Stimulated activated naive CD4-positive, alpha-beta T cell treated with Interleukin-2 at 50 U/mL for 16 hours (primary cell): ENCODE measurements at places on chromosomes 3 and 15.

DNA sequence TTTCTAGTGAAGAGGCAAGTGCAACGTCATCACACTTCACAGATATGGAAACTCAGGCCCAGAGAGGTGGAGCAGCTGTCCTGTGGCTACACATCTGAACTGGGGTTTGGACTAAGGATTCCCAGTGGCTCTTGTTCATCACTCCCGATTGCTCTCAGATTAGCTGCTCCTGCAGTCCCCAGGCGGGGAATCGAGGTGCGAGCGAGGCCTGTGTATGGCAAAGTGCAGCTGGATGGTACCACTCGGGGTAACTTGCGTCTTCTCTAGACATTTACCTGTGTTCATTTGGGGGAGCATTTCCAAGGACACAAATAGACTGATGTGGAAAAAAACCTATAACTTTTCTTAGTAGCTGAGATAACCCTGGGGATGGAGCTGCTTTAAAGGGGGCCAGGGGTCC lies 45.9 kb upstream of the TRPM1 start:
- DNase-seq: no peak

DNA sequence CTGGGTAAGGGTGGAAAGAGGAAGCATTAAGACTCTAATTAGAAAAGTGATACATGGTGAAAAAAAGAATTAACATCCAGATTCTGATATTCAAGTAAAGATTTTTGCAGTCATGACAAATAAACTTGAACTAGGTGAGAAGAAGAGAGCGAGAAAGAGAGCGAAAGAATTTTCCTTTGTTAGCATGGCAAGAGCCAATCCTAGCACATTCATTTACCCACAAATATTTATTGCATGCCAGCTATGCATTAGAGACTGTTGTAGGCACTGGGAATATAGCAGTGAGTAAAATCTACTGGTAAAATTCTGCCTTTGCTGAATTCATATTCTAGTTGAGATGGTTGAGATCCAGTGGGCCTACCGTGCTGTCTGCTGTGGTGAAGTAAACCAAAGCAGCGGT lies 177.9 kb upstream of the DPH6 start:
- no peak for DNase-seq

GRCh38 chr3:152272771-152273242 lies 4.1 kb downstream of the MBNL1 start:
- peak; percentile 31 for DNase-seq

DNA sequence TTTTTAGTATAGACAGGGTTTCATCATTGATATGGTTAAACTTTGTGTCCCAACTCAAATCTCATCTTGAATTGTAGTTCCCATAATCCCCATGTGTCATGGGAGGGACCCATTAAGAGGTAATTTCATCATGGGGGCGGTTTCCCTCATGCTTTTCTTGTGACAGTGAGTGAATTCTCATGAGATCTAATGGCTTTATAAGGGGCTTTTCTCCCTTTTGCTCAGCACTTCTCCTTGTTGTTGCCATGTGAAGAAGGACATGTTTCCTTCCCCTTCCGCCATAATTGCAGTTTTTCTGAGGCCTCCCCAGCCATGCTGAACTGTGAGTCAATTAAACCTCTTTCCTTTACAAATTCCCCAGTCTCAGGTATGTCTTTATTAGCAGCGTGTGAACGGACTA lies 20.2 kb upstream of the ZNF710 start:
- DNase-seq: no peak

GRCh38 chr3:20576228-20576627 lies 390.2 kb upstream of the SGO1 start:
- no peak for DNase-seq

- DNase-seq: no peak
Measured at GRCh38 chr3:31957106-31957505, 24.0 kb downstream of the OSBPL10 start.

- DNase-seq: no peak
Measured at GRCh38 chr15:98390946-98391530, 257.3 kb upstream of the IGF1R start.

- no peak for DNase-seq
Measured at GRCh38 chr3:184757022-184757651, 45.3 kb upstream of the MAGEF1 start.

GRCh38 chr15:75069301-75069925 lies 46.0 kb downstream of the PPCDC start:
- DNase-seq: no peak

DNA sequence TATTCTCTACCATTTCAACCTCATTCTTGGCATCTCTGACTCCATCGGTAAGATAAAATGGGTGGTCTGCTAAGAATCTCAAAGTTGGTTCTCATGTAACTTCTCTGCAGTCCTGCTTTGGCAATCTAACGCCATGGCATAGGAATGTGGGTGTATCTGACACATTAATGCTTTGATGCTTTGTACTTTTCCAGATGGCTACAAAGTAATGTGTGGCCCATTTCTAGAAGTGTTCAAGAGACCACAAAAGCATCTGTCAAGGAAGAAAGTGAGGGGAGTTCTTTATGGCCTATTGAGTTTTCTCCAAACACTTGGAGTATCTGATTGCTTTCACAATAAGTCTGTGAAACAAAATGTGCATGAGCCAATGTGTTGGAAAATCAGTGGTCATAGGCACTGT lies 339.9 kb upstream of the TGFBR2 start:
- no peak for DNase-seq

GRCh38 chr3:176087066-176087697 lies 1110.1 kb downstream of the TBL1XR1 start:
- no peak for DNase-seq

DNA sequence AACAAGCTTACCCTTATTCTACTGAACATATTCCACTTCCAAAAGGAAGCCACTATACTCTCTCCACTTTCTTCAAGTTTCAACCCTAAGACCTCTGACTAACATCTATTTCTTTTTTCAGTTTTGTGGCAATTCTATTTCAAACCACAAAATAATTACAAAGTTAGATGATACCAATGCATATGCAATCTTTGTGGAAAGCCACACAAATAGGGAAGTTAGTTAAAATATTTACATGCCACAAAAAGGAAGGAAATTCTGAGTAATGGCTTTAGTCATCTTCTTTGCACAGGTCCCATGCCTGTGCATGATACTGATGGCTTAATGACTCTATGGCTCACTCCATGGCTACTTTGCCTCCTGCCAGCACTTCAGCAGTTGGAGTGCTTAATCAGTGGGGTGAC lies 57.0 kb upstream of the MCTP2 start:
- no peak for DNase-seq

DNA sequence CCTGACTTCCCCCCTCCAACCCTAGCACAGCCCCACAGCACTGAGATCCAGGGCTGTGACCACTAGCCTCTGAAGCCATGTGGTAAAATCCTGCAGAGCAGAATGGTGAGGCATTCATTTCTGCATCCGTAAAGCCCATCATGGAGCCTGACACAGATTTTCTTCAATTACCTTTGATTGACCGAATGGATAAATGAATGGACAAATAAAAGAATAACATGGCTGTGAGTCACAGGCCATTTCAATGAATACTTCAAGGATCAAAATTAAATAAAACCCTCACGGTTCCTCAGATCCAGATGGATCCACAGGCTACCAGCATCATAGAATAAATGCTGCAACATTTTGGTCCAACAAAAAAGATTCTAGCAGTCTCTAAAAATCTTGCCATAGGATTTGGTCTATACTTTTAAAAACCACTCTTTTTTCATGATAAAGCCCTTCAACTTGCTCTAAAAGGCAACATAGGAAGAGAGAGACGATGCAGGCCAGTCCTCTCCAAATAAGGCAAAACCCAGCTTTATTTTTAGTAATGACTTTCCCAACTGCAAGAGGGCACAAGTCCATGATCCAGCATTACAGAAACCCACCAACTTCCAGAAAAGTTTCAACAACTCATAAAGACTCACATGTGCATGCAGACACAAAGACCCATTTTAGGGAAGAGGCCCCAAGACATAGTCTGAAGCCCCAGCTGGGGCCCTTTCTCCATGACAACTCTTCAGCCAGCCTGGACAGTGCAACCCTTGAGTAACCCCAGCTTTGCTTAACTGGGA lies 52.4 kb upstream of the MRPS22 start:
- DNase-seq: no peak

DNA sequence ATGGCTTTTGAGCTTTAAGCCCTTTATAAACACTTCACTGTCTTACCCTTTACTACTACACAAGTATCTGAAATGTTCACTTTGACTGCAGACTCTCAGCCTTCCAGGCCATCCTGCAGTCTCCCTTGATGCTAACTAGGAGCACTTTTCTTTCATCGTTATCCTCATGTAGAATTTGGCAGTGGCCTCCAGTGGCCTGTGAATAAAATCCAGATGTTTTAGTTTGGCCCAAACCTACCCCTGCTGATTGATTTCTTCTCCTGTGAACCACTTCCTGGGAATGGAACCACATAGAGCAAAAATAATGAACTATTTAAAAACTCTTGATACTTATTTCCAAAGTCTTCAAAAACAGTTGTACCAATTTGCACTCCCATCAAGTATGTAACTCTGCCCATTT lies 271.9 kb downstream of the FEZF2 start:
- no peak for DNase-seq

DNA sequence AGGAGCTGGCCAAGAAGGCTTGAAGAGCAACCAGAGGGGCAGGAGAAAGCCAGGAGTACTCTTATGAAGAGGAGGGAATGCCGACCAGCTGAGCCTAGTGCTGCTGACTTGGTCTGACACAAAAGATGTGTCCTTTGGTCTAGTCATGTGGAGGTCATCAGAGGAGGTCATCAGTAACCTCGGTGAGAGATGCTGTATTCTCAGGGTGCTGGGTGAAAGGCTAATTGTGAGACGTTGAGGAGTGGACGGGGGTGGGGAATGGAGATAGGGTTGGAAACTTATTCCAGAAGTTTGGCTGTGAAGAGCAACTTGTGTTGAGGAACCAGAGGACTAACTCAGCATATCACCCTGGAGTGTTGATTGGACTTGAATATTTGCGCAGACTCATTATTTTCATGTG lies 5.5 kb downstream of the CRTC3 start:
- no peak for DNase-seq

DNA sequence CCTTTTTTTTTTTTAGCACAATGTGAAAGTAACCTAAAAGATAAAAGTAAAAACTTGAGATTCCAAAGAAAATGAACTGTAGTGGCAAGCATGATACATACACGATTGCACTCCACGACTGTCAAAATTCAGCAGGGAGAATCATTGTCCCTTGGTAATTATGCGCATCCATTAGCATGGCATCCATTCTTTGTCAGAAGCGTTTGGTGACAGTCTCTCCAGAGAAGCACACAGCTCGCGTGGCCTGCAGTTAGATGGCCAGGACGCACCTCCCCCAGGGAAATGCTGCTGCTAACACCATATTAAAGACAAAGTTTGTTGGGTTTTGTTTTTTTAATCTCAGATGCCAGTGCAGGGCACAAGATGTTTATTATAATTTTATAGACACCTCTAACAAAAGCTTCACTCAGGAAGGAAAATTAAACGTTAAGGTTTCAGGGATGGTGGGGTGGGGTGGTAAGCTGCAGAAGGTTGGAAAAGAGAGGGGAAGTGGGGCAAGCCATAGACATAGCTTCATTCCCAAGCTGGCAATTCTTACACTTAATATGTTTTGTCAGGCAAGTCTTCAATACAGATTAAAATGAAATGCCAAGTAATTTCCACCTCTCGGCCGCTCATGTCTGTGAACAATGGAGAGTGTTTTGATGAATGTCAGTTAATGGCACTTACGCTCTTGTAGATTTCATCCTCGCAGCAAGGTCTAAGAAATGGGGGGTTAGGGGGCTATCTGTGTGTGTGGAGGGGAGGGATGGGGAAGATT lies 142.8 kb upstream of the TOPAZ1 start:
- DNase-seq: no peak

DNA sequence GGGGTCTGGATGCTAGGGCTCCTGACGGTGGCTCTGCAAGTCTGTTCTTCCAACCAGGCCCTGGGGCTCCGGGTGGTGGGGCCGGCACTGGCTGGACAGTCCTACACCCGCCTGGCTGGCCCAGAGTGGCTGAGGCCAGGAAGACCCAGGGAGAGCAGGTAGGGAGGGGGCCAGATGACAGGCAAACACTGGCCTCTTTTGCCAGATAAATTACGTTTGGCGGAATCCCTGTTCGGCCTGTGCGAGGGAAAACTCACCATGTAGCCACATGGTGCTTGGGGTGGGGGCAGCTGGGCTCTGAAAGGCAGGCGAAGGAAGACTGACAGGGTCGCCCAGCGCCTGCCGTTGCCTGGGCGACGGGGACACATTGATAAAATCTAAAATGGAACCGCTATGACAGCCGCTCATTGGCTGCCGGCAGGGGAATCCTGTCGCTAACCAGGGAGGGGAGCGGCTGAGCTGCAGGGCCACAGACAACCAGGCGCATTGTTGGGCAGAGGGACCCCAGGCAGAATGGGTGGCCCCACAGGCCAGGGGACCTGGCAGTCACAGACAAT lies 30.4 kb downstream of the IQSEC1 start:
- no peak for DNase-seq

DNA sequence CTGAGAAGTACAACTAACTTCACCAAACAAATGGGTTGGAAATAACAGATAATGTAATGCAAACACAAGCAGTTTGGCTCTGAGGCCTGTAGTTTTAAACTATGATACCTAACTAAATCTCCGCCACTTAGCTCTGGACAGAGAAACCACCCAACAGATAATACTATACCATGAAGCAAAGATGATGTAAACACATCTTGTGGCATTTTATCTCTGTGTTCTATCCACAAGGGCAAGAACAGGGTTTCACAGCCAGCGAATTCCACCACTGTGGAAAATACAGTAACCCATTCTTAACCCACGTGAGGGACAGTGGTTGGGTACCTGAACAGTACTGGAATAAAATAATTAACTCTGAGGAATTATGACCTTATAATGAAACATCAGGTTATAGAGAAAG lies 93.6 kb downstream of the P3H2 start:
- no peak for DNase-seq

- DNase-seq: no peak
Measured at GRCh38 chr3:36562945-36563344, 182.6 kb downstream of the STAC start.

- no peak for DNase-seq
Measured at GRCh38 chr3:132654721-132655120, 4.9 kb downstream of the ACAD11 start.

- DNase-seq: no peak
Measured at GRCh38 chr3:9508781-9509180, 44.8 kb downstream of the LHFPL4 start.

GRCh38 chr3:13009132-13009945 lies 63.9 kb downstream of the IQSEC1 start:
- DNase-seq: peak; percentile 25

DNA sequence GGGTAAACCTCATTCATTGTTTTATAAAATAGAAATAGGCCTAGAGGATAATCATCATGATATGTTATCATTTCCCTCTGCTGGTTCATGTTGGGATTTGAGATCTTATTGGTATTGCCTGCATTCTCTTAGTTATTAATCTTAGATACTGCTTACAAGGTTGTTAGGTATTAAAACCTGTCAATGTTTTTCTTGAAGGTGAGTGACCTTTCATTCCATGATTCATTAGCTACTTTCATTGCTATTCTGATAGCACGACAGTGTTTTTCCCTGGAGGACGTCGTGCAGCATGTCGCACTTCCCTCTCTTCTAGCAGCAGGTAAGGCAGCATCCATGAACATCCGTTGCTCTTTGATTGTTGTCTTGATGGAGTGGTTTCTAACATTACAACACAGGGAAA lies 17.1 kb downstream of the P2RY12 start:
- no peak for DNase-seq
